A172 (cell line): ENCODE measurements at places on chromosomes 7 and 10.
A peak's percentile ranks its signal among the peaks of the same experiment; 100 is the strongest.

DNA sequence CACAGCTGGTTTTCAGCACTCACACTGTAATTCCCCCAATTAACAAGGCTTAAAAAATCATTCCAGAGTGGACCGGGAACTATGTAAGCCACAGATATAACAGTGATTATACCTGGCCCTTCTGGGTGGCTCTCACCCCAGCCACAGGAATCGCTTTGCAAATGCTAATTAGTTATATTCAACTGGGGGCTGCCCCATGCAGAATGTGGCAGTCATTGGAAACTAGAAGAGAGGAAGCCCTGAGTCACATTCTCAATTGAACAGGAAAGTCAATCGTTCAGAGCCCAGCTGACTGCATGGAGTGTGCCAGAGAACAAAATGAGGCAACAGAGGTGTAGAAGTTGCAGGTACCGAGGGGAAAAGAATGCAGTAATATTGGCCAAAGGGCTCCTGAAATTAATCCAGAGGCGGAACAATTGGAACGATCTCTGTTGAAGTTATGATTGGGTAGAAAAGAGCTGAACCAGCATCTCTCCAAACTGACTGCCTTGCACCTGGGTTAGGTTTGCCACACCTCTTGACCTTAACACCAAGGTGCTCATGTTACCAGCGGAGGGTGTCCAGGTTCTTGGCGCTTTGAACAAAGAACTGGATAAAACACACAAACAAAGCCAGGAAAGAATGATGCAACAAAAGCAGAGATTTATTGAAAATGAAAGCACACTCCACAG is 909.7 kb upstream of the AUTS2 start:
- DNase-seq, result peak; percentile 59

- DNase-seq, result no peak
These were observed 2.9 kb upstream of the HOXA13 start for GRCh38 chr7:27202862-27203134.

GRCh38 chr10:115909962-115910731 is 362.9 kb downstream of the GFRA1 start:
- DNase-seq, result no peak

GRCh38 chr7:15167912-15168311 is 265.4 kb upstream of the DGKB start:
- DNase-seq, result no peak

DNA sequence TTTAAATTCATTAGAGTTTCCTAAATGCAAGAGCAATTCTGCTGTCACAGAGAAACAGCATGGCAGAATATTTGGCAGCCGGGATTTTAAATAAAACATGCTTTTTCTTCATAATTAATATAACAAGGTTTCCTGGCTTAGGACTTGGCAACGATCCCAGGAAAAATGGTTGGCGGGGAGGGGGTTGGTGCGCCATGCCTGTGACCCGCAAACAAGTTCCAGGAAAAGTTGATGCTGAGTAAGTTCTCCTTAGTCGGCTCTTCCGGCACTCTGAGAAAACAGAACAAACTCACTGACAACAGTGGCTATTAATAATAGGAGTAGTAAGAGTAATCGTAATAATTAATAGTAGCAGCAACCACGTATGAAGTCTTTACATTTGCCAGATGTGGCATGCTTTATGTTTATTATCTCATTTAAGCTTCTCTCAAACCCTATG is 4.6 kb downstream of the HABP2 start:
- no peak for DNase-seq

DNA sequence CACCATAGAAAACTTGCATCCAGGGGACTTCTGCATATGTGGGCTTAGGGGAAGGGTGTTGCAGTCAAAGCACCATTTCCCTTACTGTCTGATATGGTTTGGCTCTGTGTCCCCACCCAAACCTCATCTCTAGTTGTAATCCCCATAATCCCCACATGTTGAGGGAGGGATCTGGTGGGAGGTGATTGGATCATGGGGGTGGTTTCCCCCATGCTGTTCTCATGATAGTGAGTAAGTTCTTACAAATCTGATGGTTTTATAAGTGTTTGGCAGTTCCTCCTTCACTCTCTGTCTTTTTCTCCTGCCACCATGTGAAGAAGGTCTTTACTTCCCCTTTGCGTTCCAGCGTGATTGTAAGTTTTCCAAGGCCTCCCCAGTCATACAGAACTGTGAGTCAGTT is 177.4 kb downstream of the ADK start:
- no peak for DNase-seq

- DNase-seq, result no peak
These were observed 196.6 kb downstream of the BBS9 start for GRCh38 chr7:33325754-33326484.

DNA sequence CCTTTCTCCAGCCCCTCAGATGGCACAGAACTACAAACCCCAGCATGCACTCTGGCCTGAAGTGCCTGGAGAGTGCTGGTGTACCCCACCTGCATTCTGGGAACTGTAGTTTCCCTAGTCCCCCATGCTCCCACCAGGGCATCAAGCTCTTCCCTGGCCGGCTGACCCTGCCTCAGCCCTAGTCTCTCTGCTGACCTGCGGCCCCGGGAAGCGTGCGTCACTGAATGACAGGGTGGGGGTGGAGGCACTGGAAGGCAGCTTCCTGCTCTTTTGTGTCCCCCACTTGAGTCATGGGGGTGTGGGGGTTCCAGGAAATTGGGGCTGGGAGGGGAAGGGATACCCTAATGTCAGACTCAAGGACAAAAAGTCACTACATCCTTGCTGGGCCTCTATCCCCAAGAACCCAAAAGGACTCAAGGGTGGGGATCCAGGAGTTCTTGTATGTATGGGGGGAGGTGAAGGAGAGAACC is 2.1 kb downstream of the NOS3 start:
- DNase-seq, result no peak

GRCh38 chr10:12418000-12418399 is 68.7 kb downstream of the CAMK1D start:
- no peak for DNase-seq

DNA sequence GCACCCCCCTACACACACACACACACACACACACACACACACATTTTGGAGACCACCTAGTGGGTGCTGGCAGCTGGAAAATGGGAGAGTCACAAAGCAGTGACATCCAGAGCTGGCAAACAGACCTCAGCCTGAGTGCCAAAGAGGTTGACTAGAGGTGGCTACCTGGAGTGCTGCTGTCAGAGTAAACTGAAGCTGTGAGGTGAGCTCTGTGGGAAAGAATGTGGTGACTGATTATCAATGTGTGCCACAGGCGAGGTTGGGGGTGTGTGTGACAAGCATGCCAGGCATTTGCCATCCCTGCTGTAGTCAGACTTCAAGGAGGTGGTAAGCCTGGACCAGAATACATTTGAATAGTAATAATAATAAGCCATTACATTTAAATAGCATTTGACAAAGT is 120.6 kb downstream of the SLIT1 start:
- DNase-seq, result peak; percentile 41

- DNase-seq, result no peak
These were observed 38.5 kb downstream of the ERCC6 start for GRCh38 chr10:49500412-49500811.

- no peak for DNase-seq
These were observed 47.5 kb downstream of the TASOR2 start for GRCh38 chr10:5732141-5732540.

- DNase-seq, result peak; percentile 65
These were observed 155.7 kb upstream of the FGFR2 start for GRCh38 chr10:121753726-121754476.

GRCh38 chr7:111753968-111754367 is 191.7 kb upstream of the IMMP2L start:
- no peak for DNase-seq

GRCh38 chr10:101219139-101219945 is 9.9 kb downstream of the LBX1 start:
- no peak for DNase-seq

DNA sequence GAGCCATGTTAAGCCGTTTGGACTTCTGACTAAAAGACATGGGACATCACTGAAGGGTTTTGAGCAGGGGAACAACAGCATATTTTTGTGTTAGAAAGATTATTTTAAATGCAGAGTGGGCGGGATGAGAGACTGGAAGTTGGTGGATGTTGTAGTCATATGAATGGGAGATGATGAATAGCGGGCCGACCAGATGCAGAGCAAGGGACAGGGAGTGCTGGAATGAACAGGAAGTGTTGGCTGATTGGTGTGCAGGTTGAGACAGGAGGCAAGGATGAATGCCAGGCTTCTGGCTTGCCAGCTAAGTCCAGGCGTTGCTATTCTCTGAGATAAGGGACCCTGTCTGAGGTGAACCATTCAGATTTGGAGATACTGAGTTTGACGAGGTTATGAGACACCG is 38.0 kb downstream of the GAD2 start:
- DNase-seq, result no peak

DNA sequence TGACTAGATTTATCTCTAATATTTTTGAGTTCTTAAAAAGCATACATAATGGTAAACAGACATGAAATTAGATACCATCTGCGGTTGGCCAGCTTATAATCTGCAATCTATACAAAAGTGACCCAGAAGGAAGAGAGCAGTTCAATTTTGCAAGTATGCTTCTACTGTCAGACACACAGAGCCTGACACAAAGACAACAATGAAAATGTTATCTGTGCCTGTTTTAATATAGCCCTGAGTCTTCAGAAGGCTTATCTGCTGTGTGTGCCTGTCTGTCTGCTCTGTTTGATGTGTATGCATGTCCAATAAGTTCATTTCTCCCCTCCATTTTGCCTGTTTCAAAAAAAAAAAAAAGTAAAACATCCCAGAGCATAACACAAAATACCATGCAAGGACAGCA is 73.3 kb upstream of the FHIP2A start:
- DNase-seq, result no peak

GRCh38 chr10:114821293-114821914 is at the start of gene FHIP2A:
FHIP2A (plus strand) TSS chr10:114821780; CDS start chr10:114822079, 299 bp downstream.
- DNase-seq, result peak; percentile 41

DNA sequence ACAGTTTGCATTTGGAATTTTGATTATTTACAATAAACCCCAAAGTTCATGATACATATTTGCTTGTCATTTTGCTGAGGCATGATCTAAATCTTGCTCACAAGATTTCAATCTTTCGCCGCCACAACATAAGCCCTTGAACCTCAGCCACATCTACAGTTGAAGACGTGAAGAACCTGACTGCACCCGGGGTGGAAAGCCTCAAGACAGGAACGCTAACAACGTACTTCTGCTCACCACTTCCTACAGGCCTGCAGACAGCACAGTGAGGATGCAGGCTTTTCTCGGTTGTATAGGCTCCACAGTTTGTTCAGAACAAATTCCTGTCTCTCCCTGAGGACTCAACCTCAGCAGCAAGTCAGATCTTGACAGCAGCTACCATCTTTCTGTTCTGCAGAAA is 393.8 kb upstream of the PRKCQ start:
- no peak for DNase-seq

DNA sequence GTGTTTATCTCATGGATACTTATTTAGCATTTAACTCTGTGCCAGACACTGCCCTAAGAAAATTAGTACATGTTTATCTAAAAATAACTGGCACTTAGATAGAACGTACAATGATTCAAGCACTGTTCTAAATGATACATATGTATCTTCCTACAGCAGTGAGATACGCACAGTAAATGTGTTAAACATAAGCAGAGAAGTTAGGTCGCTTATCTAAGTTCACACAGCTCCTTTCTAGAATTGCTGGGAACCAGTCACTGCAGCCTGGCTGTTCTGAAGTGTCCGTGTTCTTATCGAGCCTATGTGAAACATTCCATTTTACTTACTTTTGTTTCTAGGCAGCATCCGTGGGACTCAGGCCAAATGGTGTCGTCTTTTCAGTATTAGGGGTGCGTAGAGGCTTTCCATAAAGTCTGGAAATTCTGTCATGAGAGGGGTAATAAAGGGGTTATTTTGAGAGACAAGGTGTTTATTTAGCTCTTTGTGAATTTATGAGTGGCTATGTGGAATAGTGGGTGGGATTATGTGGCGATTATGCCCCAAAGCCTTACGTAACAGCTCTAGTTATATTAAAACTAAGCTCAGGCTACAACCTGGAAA is 186.9 kb downstream of the SND1 start:
- DNase-seq, result no peak

GRCh38 chr10:93110472-93111146 is 36.9 kb downstream of the CYP26A1 start:
- no peak for DNase-seq

- DNase-seq, result no peak
These were observed 371.8 kb downstream of the MDFIC start for GRCh38 chr7:115293628-115294240.

DNA sequence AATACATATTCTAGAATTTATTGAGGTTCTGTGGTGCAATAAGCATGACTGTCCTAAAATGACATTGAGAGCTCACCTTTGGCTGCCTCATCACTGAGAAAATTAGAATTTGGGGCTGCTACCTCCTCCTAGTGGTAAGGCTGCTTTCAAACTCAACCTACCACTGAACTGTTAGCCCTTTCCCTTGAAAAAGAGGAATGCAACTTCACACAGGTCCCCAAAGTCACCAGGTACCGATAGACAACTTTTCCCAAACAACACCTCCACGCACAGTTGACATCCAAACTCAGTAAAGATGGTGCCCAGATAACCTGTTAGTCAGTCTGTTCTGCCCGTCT is 75.9 kb upstream of the SCIN start:
- no peak for DNase-seq

GRCh38 chr10:7817984-7818294 is 366 bp upstream of the TAF3 start:
- no peak for DNase-seq

DNA sequence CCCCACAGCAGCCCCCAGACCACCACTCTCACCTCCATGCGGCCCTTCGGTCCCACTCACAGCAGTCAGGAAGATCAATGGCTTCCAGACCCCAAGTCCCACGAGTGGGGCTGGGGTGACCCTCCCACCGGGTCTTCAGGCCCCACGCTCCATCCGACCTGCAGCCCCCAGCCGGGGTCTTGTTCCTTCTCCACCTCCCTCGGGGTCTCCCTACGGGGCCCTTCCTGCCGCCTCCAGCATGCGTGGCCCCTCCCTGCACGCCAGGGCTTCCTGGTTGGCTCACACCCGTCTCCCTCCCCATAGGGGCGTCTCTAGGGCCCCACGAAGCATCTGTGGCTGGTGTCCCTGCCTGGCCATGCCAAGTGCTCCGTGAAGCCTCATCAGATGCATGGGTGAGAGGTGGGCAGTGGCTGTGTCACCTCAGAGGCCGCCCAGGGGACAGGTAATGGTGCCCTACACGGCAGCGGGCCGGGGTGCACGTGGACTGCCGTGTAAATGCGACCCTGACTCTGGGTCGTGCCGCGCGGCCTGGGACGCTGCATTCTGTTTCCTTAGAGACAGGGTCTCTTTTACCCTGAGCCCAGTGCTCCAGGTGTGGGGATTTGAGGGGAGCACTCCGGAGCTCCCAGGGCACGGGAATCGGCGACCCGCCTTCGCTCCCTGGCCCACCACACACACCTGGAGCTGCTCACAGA is 19.9 kb downstream of the ADAP1 start:
- no peak for DNase-seq

- peak; percentile 94 for DNase-seq
These were observed 75.1 kb downstream of the DNAH11 start for GRCh38 chr7:21617916-21618390.

GRCh38 chr7:102914585-102914984 is 1.8 kb downstream of the LRRC17 start:
- peak; percentile 99 for DNase-seq

DNA sequence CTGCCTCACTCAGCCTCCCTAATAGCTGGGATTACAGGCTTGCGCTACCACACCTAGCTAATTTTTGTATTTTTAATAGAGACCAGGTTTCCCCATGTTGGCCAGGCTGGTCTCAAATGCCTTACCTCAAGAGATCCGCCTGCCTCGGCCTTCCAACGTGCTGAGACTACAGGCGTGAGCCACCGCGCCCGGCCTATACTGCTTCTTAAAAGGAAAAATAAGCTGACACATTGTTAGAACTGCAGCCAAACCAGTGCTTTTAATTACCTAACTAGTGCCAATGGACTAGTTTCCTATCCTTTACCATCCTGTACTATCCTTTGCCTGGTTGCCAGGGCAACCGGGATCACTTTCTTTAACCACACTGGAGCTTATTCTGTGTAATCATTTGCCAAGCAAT is 108.0 kb downstream of the LRRTM3 start:
- DNase-seq, result no peak
